ENCODE measurements at places on chromosomes 4 and X. TPM values are rescaled to one million over a fixed set of nuclear protein-coding genes. Genes with fewer than 3 reads are reported as not detected.

NPY2R gene
- total RNA-seq, result 0.09 TPM

DNA sequence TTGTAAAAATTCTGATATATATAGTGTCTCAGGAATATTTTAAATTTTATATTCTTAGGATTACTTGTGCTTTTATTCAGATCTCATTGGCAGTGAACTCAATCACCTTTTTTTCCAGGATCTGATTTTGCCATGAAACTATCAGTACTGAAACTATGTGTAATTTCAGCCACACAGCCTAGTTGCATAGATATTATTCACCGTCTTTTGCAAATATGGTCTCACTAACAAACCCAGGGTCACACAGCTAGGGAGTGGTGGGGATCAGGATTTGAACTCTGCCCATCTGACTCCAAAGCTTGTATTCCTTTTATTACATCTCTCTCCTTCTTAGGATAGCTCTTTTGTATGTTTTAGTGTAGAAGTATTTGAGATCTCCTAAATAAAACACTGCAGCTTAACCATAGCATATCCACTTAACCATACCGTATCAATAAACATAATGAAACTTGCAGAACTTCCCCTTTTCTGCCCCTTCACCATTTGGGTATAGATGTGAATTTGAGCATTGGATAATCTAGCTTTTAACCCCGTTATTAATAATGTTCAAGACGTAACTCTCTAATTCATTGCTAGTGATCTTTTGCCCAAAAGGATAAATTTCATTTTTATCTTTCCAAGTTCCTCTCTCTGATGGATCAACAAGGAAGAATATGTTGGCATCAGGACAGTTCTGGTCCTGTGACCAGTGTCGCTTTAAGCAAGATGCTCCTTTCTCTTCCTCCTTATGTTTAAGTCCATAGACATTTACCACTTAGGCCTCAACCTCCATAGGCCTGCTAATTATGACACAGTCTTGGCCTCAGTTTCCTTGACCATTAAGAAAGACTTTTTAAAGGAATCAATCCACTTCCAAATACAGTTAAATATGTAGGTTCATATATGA, 74.6 kb downstream of the RAPGEF2 start:
- DNase-seq, result no peak

- DNase-seq, result no peak
Observed at GRCh38 chrX:40644821-40645358, 2.5 kb downstream of the CXorf38 start.

MAGEB17 gene
- total RNA-seq, result not detected

GRCh38 chr4:115360431-115360830, 247.0 kb upstream of the NDST4 start:
- DNase-seq, result no peak

- DNase-seq, result no peak
Observed at GRCh38 chr4:121030711-121031110, 41.6 kb downstream of the NDNF start.

DNA sequence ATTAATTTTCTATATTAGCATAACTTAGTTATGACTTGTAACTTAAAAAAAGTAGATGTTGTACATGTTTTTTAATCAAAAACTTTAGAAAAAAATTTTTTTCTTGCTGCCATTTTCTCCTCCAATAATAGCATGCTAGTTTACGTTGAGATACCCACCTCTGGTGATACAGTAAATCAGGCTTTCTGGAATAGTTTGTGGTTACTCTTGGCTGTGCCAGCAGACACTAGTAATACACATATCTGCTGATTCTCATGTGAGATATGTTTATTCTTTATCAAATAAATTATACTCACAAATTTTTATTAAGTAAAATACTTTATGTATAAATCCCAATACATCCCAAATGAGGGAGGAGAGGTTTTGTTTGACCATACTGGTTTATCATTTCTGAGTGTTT, 117.3 kb downstream of the KLHL8 start:
- DNase-seq, result no peak

DNA sequence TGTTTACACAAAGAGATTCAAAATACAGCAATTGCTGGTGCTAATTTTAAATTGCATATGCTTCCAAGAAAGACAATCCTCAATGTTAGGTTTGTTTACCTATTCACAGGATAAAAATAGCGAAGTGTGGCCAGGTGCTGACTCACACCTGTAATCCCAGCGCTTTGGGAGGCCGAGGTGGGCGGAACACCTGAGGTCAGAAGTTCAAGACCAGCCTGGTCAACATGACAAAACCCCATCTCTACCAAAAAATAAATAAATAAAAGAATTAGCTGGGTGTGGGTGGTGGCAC, 77.7 kb downstream of the OPHN1 start:
- no peak for DNase-seq

DNA sequence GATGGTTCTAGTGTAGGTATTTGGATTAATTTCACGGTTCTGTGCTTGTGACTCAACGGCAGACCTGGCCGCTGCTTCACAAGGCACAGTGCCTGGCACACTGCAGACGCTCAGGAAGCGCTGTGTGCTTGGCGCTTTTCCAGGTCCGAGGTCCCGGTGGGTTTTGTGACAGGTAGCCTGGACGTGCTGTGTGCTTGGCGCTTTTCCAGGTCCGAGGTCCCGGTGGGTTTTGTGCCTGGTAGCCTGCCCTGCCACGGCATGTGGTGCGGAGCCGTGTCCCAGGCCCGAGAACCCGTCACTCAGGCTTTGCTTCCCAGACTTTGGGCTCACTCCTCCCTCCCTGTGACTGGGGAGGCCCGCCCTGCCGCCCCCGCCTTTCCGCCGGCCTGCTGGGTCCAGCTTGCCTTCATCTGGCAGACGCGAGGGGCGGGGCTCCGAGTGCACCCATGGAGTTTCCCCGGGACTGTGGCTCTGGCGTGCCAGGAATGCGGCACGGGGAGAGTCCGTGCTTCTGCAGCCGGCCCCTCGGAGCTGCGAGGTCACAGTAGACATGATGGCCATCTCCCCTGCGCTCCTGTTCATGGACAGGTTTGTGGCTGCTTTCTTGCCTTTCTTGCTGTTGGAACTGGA, 44.2 kb downstream of the TBC1D14 start:
- DNase-seq, result peak; percentile 91

ADGRL3 gene
- 110 TPM for total RNA-seq

ATOH1 gene
- not detected for total RNA-seq

DNA sequence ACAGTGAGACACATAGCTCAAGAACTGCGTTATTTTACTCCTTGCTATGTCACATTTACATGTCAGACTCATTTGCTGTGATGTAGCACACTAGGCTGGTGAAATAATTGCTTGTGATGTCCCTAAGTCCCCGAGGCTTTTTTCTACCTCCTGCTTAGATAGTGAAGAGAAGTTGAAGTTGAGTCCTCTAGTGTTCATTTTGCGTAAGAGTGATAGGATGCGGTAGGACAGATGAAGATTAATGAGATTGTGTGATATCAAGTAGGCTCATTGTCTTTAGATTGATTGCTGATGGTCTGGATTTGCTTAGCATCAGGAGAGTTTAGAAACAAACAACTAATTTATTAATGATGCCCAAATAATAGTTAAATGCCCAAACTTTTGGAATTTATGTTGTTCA, 173.6 kb upstream of the NUDT6 start:
- DNase-seq, result no peak

CLDN2 gene
- total RNA-seq, result not detected

GRCh38 chrX:48504261-48504660, 4.5 kb upstream of the PORCN start:
- DNase-seq, result no peak

DNA sequence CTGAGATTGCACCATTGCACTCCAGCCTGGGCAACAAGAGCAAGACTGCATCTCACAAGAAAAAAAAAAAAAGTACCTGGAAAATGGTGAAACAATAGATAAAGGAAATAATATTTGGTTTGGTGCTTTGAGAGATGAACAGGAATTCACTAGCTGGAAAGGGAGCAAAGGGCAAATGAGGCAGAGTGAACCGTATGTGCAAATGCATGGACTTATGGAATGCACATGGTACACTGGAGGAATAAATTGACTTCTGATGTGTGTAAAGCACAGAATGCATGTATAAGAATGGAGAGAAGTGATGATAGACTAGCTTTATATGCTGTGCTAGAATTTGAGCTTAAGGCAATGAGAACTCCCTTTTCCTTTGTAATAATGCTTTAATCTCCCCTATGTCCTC, 413.3 kb downstream of the SPRY1 start:
- DNase-seq, result no peak

PNMA6A gene
- total RNA-seq, result 3.7 TPM

TCEAL9 gene
- 55.3 TPM for total RNA-seq

DNA sequence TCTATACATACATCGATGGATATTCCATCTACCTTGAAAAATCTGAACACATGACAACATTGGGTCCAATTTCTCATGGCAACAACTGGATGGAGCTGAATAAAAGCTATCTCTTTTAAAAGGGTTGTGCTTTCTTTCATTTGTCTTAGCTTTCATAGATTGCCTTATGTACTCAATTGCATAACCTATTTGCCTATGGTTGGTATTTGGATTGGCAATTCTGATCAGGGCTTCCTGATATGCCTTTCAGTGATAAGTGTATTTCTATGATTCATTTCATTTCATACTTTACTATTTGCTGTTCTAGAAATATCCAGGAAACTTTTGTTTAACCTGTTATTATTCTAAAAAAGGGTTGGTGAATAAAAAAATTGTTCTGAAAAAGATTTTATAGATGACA, 509.9 kb downstream of the GRXCR1 start:
- DNase-seq, result no peak

GRCh38 chr4:146224326-146224966, 10.1 kb downstream of the REELD1 start:
- no peak for DNase-seq

XAGE2 gene
- total RNA-seq, result not detected

GRCh38 chr4:74503580-74503979, 58.6 kb downstream of the AREG start:
- DNase-seq, result no peak

GRCh38 chr4:38529189-38530115, 134.5 kb upstream of the KLF3 start:
- no peak for DNase-seq

- no peak for DNase-seq
Observed at GRCh38 chr4:123312951-123313592, 83.5 kb upstream of the SPRY1 start.

DNA sequence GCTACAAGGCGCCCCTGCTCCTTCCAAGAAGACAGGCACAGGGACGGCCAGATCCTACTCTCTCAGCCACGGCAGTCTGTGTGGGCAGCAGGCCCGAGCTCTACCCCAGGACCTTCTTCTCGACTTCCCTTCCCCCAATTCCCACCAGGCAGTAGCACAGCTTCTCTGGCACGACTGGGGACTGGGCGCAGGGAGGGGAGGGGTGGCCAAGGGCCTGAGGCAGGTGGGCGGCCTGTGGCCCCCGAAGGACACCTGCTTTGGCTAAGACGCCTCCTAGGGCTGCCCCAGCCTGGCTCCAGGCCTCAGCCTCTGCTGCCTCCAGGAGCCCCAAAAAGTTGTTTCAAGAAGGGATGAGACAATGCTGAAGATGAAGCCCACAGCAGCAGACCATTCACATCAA, 24.2 kb upstream of the IRF2 start:
- no peak for DNase-seq

SASH3 gene
- 12.7 TPM for total RNA-seq

EMCN gene
- 78.1 TPM for total RNA-seq

DNA sequence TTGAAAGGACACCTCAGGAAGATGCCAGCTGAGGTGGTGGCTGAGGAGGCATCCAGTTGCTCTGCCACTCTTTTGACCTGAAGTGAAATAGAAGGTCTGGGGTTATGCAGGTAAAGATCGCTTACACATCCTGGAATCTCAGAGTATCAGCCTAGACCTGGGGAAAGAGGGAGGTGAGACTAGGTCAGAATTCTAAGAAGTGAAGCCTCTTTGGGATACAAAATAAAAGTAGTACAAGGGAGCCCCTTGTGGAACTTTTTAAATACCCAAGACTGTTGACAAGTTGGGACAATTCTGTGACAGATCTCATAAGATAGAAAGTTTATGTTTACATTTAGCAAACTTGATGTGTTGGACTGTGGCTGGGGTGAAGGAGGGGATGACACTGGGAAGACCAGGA, 263.1 kb downstream of the SPRY1 start:
- no peak for DNase-seq

DNA sequence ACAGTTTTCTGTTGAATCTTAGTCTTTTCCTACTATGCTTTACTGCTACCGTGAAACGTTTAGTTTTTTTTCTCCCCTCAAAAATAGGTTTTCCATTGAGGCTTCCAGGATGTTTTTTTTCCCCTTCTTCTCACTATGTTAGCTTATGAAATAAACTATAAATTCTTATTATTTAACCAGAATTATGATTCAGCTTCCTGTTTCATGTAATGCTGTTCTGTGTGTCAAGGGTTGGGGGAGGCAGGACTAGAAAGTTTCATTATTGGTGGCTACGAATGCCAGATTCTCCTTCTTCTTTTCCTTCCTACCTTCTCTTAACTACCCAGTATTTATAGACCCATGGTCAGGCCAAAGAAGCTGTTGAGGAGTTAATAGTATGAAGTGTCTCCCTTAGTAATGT, 11.8 kb downstream of the CLCN5 start:
- DNase-seq, result no peak

GRCh38 chrX:25296850-25297249, 281.1 kb upstream of the ARX start:
- no peak for DNase-seq

GRCh38 chr4:126715067-126715466, 917.7 kb upstream of the INTU start:
- DNase-seq, result no peak

AFM gene
- not detected for total RNA-seq

GRCh38 chr4:108427946-108428485, 192.4 kb upstream of the RPL34 start:
- DNase-seq, result no peak

- peak; percentile 55 for DNase-seq
Observed at GRCh38 chr4:74632634-74633033, 161.7 kb downstream of the BTC start.

SPANXD gene
- total RNA-seq, result not detected

DNA sequence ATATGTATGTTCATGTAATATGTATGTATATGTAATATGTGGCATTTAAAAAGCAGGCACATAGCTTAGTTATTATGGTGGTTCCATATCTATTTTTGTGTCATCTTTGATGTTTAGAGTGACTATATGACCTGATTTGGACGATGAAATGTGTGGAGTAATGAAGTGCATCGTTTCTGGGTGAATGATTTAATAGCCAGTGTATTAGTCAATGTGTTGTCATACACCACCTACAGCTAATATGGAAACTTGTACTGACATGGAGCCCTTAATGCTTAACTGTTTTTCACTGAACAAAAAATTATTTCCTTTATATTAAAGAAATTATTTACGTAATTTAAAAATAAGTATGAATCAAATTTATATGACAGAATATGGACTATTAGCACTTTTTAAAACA, 292.3 kb upstream of the FSTL5 start:
- no peak for DNase-seq

GRCh38 chr4:159291176-159291575, 188.3 kb downstream of the RAPGEF2 start:
- DNase-seq, result no peak

ARAP2 gene
- total RNA-seq, result 10.5 TPM
